ENCODE measurements at places on chromosomes 16 and 17.
A peak's percentile ranks its signal among the peaks of the same experiment; 100 is the strongest.

GRCh38 chr17:75592348-75593020 lies 4.9 kb downstream of the MYO15B start:
- DNase-seq: no peak
- no peaks in the 10 kb centered on the region for H3K27me3 ChIP-seq
- no peak overlapping the region for H3K27ac ChIP-seq
- H3K4me1 ChIP-seq: peaks cover 4% of the 10 kb centered on the region

- H3K4me3 ChIP-seq: peak within 1 kb of the TSS; percentile 96
- H3K27ac ChIP-seq: peak within 1 kb of the TSS; percentile 96
- DNase-seq: peak; percentile 95
- H3K27me3 ChIP-seq: no peaks in the 10 kb centered on the region
Measured at GRCh38 chr17:48830840-48831548, at the start of gene CALCOCO2. TSS of gene CALCOCO2 (plus strand) at chr17:48831035. CDS start at chr17:48841708, 10,673 bp downstream.

GRCh38 chr16:72511171-72511570 lies 339.2 kb upstream of the PMFBP1 start:
- no peaks in the 10 kb centered on the region for H3K36me3 ChIP-seq
- no peak overlapping the region for H3K27ac ChIP-seq
- H3K4me1 ChIP-seq: no peaks in the 10 kb centered on the region
- DNase-seq: no peak

DNA sequence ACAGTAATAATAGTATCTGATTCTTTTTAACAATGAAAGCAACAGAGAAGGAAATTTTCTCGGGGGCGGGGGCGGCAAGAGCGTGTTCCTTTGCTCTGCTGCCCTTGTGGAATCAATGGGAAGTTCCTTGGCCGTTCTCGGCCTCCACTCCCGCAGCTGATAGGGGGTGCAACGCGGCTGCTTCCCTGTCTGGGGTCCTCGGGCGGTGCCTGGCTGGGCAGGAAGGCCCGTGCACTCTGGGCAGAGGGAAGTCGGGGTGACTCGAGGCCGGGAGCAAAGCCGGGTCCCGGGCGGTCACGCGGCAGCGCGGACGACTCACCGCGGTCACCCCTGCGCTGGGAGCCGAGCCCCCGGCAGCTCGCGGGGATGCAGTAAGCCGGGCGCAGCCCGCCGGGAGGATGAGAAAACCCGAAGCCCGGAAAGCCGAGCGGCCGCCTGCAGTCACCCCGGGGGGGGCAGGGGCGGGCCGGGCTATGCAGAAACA lies 2.5 kb downstream of the TUBB3 start:
- H3K4me1 ChIP-seq: peaks cover 37% of the 10 kb centered on the region
- H3K4me3 ChIP-seq: peak overlapping the region; percentile 52
- DNase-seq: no peak
- H3K27ac ChIP-seq: no peak overlapping the region
- H3K36me3 ChIP-seq: no peaks in the 10 kb centered on the region

- no peak overlapping the region for H3K4me3 ChIP-seq
- H3K27ac ChIP-seq: no peak overlapping the region
- DNase-seq: no peak
- no peaks in the 10 kb centered on the region for H3K36me3 ChIP-seq
- H3K27me3 ChIP-seq: no peaks in the 10 kb centered on the region
Measured at GRCh38 chr16:67264277-67264676, 15.1 kb upstream of the PLEKHG4 start.

DNA sequence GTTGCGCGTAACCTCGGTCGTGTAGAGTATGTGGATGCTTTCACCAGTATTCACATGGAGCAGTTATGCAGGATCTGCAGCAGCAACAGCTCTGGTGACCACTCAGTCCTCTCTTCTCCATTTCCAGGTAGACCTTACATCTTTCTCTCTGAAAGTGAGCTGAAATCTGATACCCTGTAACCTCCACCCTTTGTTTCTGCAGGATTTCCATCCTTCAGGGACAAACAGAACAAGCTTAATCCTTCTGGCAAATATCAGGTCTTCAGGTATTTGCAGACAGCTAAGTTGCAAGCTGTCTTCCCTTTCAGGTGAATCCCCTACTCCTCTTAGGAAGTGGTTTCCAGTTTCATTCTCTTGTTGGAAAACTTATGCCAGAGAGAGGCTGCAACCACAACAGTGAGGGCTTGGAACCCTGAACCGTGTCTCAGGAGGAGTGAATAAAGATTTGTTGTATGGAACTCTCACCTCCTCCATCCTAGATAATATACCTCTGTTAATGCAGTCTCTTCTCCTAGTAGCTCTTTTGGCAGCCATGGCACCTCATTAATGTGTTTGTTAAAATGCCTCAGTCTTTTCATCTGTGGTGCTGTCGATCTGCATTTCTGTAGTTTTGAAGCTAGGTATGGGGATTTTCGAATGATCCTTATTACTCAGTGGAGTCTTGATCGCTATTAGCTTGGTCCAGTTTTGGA lies 172.5 kb downstream of the PRKCA start:
- no peaks in the 10 kb centered on the region for H3K36me3 ChIP-seq
- no peak overlapping the region for H3K4me3 ChIP-seq
- no peaks in the 10 kb centered on the region for H3K27me3 ChIP-seq
- no peak for DNase-seq

Data from tibial nerve (tissue), 4 donors.